Adipose tissue (tissue), 3 donors: ENCODE measurements at places on chromosomes 1 and 21. TPM values are rescaled to one million over a fixed set of nuclear protein-coding genes. Genes with fewer than 3 reads are reported as not detected.

Gene FMO3
- 0.59 TPM for polyA plus RNA-seq

Gene CD244
- polyA plus RNA-seq, result 0.02 TPM

Gene PLD5
- polyA plus RNA-seq, result 0.14 TPM

Gene GBP5
- 1.4 TPM for polyA plus RNA-seq

Gene GNAT2
- not detected for polyA plus RNA-seq

Gene SERTAD4
- polyA plus RNA-seq, result 0.67 TPM

Gene APOBEC4
- not detected for polyA plus RNA-seq

Gene S100A3
- polyA plus RNA-seq, result 7.0 TPM

Gene TMPRSS2
- 0.11 TPM for polyA plus RNA-seq

Gene FAM167B
- 23.5 TPM for polyA plus RNA-seq

Gene SELP
- polyA plus RNA-seq, result 20.7 TPM

Gene OPRD1
- polyA plus RNA-seq, result 0.11 TPM

Gene TTLL7
- 2.1 TPM for polyA plus RNA-seq

Gene KCND3
- 2.8 TPM for polyA plus RNA-seq

Gene CFAP45
- polyA plus RNA-seq, result not detected

Gene SHE
- 3.2 TPM for polyA plus RNA-seq

Gene ATP1A1
- 90.4 TPM for polyA plus RNA-seq

Gene PKP1
- polyA plus RNA-seq, result 0.64 TPM

Gene LRRC53
- polyA plus RNA-seq, result not detected

Gene GREM2
- 0.03 TPM for polyA plus RNA-seq

Gene ECM1
- polyA plus RNA-seq, result 2.7 TPM

Gene BTBD19
- 1.6 TPM for polyA plus RNA-seq
